Activated CD4-positive, alpha-beta T cell treated with anti-CD3 and anti-CD28 coated beads, Interleukin-2, amount 50 U/mL, for 1 hour (primary cell): ENCODE measurements at places on chromosomes 4 and X.

DNA sequence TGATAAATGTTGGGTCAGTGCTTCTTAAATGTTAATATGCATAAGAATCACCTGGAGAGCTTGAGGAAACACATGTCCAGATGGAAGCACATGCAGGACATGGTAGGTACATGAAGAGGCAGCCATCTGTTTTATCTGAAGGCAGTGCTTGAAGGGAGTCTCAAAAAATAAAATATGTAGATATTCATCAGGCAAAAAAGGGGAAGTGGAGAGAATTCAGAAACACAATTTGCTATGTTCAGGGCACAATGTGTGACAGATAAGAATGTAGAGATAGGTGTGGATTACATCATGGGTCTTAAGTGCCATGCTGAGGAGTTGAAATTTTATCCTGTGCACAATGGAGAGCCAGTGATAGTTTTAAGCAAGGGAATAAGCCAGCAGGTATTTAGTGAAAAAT lies 59.6 kb upstream of the CASK start:
- DNase-seq, result no peak

DNA sequence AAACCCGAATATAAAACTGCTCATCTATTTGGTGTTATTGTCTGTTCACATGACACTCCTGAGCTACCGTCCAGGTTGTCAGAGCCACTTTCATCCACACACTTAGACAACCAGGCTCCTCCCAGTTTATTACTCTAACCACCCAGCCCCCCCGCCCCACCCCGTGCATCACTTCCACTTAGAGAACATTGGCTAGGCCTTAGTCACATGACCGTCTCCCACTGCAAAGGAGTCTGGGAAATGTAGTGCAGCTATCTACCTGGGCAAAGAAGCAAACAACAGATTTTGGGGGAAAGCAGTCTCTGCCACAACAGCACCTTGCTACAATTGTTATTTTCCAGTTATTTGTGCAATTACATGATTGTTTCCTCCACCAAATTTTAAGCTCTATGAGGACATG lies 57.6 kb upstream of the RBPJ start:
- no peak for DNase-seq

- DNase-seq, result no peak
Observed at GRCh38 chr4:90946945-90947344, 819.8 kb downstream of the CCSER1 start.

GRCh38 chr4:106951891-106952290 lies 84.2 kb downstream of the DKK2 start:
- DNase-seq, result no peak

DNA sequence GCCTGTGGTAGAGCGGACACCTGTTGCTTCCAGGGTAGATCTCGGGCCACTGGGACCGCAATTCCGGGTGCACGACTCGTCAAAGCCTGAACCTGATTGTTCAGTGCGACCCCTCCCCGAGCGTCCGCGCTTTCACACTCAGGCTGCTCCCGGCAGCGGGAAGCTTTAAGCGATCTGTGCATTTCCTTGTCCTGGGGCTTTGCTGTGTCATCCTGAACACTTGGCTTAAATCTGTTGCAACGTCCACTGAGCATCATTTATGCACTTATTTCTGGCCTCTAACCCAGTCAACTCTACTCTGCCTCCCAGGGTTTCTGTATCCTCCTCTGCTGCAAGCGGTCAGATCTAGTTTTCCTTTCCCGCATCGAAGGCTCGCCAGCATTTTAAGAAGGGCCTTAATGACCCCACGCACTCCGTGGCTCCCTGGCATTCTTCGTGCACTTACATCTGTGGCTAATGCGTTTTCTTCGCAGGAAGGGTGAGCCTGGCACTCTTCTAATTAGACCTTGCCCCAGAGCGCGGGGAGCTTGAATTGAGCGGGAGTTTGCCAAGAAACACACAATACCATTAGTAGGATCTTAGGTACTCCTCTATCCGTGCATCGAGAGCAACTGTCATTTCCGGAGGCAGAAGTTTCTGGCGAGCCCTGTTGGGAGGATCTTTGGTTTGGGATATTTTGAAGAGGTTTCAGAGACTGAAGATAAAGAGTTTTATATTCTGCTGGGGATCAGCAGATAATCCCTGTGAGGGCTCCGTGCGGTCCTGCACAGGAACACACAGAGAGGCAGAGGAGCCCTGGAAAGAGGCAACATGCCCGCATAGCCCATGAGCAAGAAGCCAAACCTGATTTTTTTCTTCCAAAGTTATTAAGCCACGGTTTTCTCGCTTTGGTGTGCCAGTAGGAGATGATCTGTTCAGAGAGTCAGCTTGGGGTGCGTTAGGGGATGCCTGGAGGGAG lies 654 bp upstream of the DDIT4L start:
- no peak for DNase-seq

GRCh38 chr4:142838778-142839177 lies 7.3 kb downstream of the INPP4B start:
- DNase-seq, result no peak

DNA sequence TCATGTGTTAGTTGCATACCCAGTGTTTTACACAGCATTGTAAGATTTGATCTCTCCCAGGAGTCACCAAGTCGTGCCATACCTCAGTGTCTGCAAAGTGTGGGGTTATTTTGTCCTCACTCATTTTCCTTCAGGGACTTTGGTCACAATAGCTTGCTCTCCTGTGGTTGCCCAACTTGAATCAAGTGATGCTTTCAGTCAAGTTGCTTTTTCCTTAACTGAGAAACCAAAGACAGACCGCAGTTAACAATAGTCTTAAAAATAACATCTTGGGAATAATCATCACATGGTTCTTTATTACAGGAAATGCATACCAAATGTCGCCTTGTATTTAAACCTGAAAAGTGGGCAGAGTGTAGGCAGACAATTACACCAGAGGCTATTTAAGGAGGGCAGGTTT lies 44.5 kb upstream of the NDP start:
- DNase-seq, result no peak

DNA sequence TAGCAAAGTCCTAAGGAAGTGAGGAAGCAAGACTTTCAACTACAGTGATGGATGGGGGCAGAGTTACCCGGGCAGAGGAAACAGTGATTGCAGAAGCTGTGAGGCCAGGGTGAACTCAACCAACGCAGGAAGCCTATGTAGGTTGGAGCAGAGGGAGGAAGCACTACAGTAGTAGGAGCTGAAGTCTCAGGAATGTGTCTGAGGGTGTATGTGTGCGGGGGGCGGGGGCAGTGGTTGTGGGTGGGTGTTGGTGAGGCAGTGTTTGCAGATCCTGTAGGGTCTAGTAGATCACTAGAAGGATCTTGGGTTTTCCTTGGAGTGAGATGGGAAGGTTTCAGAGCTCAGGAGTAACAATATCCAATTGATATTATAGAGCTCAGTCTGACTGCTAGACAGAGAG lies 9.9 kb upstream of the MID1 start:
- no peak for DNase-seq

DNA sequence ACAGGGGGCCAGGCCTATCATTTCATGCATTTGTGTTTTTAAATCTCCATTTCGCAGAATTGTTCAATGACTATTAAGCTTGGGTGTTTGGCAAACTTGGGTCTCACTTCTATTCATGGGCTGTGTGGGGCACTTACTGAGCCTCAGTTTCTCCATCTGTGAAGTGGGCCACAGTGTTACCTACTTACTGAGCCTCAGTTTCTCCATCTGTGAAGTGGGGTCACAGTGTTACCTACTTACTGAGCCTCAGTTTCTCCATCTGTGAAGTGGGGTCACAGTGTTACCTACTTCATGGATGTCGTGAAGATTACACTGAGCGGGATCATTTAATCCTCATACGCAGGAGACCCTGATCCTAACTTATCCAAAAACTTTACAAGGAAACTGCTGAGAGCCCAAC lies 115.1 kb upstream of the STX18 start:
- no peak for DNase-seq

GRCh38 chrX:13372203-13372980 lies 52.5 kb upstream of the ATXN3L start:
- no peak for DNase-seq

DNA sequence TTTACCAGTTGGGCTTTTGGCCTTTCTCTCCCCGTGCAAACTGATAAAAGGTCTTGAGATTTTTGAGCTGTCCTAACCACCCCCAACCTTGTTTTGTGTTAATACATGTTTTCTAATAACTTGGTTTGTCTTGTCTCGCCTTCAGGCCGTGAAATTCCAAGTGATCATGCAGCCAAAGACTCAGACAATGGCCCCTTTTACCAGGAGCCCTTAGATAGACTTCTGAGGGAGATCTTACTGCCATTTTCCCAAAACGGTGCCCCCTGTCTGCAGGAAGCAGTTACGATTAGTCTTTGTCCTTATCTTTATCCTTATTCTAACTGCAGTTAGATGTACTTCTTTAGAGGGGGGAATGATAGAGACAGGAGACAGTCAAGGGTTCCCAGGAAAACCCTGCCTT lies 245.3 kb upstream of the HDX start:
- DNase-seq, result no peak

- DNase-seq, result no peak
Observed at GRCh38 chr4:45078201-45078600, 351.8 kb upstream of the GNPDA2 start.

GRCh38 chr4:48078862-48079655 lies 55.0 kb downstream of the TXK start:
- no peak for DNase-seq

GRCh38 chr4:68593112-68593511 lies 17.0 kb upstream of the UGT2B17 start:
- DNase-seq, result no peak

DNA sequence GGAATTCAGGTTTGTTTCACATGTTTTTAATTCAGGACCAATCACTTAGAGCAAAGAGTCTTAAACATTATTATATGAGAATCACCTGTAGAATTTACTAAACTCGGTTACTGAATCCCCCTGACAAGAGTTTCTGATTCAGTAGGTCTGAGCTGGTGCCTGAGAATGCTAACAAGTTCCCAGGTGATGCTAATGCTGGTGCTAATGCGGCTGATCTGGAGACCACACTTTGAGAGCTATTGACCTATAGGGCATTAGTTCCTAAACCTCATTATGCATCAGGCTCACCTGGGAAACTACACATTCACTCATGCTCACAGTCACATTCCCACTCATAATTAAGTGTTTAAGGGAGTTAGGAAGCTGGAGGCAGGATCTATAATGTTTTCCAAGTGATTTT lies 36.1 kb upstream of the NUDT6 start:
- no peak for DNase-seq

GRCh38 chr4:139844057-139844456 lies 178.4 kb downstream of the MGST2 start:
- DNase-seq, result no peak
